Tibial nerve (tissue), 4 donors: ENCODE measurements at places on chromosomes 5 and 9. TPM values are rescaled to one million over a fixed set of nuclear protein-coding genes. Genes with fewer than 3 reads are reported as not detected.
A peak's percentile ranks its signal among the peaks of the same experiment; 100 is the strongest.

The PAPPA gene
- total RNA-seq, result 1.4 TPM

The WNT8A gene
- total RNA-seq, result not detected

DNA sequence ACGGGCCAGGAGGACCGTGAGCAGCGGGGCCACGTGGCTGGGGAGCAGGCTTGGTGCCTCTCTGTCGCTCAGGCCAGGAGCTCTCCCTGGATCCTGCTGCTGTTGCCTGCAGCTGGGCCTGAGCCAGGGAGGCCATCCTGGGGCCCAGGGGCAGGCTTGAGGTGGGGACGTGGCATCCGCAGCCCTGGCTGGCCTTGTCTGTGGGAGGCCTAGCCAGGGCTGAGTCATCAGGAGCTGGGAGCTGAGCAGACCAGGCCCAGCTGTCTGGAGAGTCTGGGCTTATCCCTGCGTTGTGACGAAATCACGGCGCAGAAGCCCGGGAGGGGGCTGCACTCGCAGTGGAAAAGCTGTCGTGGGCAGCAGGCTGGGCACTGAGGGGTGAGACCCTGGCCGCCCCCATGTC, 138.8 kb upstream of the COL5A1 start:
- H3K4me1 ChIP-seq, result peaks cover 8% of the 10 kb centered on the region
- no peak overlapping the region for H3K27ac ChIP-seq
- H3K4me3 ChIP-seq, result no peak overlapping the region
- H3K27me3 ChIP-seq, result no peaks in the 10 kb centered on the region
- peak; percentile 35 for DNase-seq
- H3K36me3 ChIP-seq, result no peaks in the 10 kb centered on the region

DNA sequence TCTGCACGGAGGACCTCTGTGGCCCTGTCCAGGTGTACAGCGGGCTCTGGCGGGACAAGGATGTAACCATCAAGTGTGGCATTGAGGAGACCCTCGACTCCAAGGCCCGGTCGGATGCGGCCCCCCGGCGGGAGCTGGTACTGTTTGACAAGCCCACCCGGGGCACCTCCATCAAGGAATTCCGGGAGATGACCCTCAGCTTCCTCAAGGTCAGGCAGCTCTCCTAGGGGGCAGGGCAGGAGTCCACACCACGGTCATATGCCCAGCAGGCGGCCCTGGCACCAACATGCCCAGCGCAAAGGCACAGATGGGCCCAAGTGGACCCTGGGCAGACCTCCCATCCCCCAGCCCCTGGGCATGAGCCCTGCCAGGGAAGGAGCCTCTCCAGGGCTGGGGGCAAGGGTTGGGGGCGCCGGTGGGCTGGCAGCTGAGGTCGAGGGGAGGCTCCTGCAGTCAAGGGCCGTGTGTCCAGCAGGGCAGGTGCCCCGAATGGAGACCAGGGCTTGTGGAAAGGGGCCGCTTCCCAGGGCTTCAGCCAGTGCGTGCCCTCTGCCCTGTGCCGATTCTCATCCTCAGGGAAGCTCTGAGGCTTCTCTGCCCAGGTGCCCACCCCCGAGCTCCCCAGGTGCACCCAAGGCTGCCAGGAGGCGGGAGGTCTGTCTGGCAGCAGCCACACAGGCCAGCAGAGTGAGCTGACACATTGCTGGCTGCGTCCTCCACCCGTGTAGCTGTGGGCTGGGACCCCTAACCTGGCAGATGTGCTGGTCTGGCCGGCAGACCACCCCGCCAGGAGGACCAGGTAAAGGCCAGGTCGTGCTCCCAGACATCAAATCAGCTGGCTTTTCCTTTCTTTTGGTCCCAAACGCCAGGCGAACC, 10.0 kb downstream of the DIPK1B start:
- H3K27me3 ChIP-seq, result peaks cover 4% of the 10 kb centered on the region
- H3K4me3 ChIP-seq, result no peak overlapping the region
- H3K27ac ChIP-seq, result no peak overlapping the region
- no peak for DNase-seq
- H3K36me3 ChIP-seq, result no peaks in the 10 kb centered on the region
- peaks cover 78% of the 10 kb centered on the region for H3K4me1 ChIP-seq

DNA sequence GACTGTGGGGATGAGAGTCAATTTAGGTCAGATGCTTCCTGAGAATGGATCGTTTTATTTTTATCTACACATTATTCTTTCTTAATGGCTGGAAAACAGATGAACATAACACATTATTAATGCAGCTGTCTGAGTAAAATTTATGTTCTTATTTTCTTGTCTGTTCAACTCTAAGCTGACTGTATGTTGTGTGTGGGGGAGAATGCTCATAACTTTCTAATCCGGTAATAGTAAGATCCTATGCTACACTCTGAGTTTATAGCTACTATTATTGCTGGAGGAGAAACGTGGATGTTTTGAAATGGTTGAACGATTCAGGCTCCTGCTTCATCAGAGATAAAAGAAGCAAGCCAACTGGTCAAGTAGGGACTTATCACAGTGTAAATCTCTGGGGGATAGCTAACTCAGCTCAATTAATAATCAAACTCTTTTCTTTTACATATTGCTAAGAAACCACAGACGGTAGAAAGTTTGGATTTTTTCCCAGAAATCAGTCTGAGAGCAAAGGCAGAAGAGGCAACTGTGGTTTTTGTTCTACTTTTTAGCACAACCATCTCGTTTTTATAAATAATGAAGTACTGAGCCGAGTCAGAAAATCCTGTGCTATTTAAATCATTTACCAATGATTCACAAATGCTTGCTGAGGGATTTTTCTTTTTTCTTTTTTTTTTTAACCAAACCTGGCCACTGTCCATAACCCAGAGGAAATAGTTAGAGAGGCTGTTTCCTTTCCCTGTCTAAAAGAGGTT, 265.0 kb upstream of the FAM174A start:
- DNase-seq, result no peak
- H3K27ac ChIP-seq, result no peak overlapping the region
- no peaks in the 10 kb centered on the region for H3K36me3 ChIP-seq

- no peaks in the 10 kb centered on the region for H3K4me1 ChIP-seq
- H3K27ac ChIP-seq, result peak overlapping the region; percentile 34
- H3K27me3 ChIP-seq, result no peaks in the 10 kb centered on the region
- H3K36me3 ChIP-seq, result no peaks in the 10 kb centered on the region
Observed at GRCh38 chr5:132474131-132474723, 16.3 kb downstream of the IRF1 start.

- H3K27ac ChIP-seq, result peak overlapping the region; percentile 90
- peaks cover 22% of the 10 kb centered on the region for H3K4me1 ChIP-seq
- H3K27me3 ChIP-seq, result no peaks in the 10 kb centered on the region
Observed at GRCh38 chr5:79237740-79238560, 2.0 kb downstream of the JMY start.
